ENCODE measurements at places on chromosomes 11 and 22. TPM values are rescaled to one million over a fixed set of nuclear protein-coding genes. Genes with fewer than 3 reads are reported as not detected.

DNA sequence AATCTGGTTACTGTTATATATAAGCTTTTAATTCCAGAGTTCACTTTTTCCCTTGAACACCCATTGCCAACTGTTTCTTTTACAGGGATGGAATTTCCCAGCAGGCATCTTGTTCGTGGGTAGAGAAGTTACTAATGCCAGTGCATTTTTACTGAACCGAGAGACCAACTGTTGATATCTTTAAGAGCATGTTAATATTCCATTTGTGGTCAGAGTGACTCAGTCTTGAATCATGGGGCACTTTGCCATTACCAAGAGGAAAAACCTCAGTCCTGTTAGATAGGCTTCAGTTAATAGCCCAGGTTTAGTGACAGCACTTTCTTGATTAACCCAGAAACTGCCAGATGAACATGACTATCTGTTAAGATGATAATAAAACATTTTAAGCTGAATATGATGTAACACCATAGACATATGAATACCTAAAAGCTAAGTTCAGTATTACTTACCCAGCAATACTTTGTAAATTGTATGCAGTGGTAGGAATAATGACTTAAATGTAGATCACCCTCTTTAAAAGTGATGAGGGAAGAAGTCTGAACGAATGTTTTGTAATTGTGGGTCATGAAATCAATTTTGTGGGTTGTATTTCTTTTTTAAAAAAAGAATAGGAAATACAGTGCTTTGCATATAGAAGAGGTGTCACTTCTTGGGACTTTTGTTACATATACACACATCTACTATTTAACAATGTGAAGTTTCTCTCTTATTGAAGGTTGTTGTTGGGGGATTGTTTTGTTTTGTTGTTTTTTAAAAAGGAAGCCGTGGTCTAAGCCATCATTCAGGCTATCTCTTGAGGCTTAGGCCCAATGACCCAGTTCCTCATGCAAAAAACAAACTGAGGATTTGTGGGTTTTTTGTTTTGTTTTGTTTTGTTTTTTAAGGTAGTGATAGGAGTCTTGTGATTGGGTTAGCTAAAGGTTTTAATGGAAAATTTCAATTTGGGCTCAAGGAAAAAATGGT lies 79.2 kb upstream of the GRIK4 start:
- H3K4me3 ChIP-seq = no peak overlapping the region
- DNase-seq = no peak
- H3K36me3 ChIP-seq = no peaks in the 10 kb centered on the region
- peaks cover 17% of the 10 kb centered on the region for H3K4me1 ChIP-seq
- no peaks in the 10 kb centered on the region for H3K27me3 ChIP-seq
- peak overlapping the region; percentile 68 for H3K27ac ChIP-seq

DNA sequence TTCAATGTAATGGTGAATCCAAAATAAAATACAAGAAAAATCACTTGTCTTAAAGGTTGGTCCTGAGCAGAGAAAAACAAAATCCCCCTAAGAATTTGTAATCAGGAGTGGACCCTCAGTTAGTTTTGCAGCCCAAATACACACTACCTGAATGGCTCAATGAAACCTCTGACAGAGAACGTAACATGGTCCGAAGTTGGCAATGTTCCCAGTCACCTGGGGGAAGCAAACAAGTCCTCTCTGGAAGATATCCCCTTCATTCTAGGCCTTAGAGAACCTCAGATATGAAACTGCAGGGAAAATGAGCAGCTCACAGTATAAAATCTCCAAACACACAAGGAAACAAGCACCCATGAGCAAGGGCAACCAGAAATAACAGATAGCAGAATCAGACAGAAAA lies 58.2 kb downstream of the MORC2 start:
- peaks cover 20% of the 10 kb centered on the region for H3K36me3 ChIP-seq
- no peak for DNase-seq
- no peaks in the 10 kb centered on the region for H3K27me3 ChIP-seq

DNA sequence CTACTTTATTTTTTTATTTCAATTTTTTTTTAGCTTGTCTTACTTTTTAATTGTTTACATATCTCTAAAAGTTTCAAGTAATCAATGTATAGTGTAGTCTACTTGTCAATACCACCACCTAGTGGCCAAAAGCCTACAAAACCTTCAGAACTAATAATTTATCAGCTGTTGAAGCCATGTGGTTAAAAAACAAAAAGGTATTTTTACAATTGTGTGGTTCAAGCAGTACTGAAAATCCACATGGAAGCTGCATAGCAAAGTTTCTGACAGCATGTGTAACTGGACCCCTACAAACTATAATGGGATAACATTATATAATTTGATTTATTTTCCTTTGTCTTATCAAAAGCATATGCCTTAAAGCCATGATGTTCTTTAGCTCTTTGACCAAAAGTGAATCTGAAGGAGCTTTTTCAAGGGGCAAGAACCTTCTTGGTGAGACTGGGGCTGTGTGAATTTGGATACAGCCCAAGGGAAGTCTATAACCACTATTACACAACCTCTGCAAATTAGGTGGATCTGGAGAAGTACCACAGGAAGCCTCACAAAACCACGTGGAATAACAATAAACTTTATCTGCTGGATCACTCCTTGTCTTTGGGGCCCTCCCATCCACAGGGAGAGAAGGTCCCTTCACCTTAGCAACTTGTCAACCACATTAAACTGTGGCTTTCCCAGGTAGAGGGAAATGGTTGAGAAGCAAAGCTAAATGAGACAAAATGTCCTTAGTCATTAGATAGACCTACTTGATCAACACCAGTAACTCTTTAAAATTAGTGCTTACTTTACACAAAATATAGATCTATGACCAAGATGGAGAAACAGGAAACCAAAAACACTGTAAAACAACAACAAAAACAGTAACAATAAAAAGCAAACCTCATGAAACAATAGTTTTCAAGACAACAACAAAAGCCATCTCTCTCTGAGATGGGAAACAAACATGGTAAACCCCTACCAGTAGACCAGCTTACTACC lies 9.9 kb downstream of the NARS2 start:
- no peak for DNase-seq
- no peak overlapping the region for H3K27ac ChIP-seq
- peaks cover 30% of the 10 kb centered on the region for H3K4me1 ChIP-seq
- no peak overlapping the region for H3K4me3 ChIP-seq
- no peaks in the 10 kb centered on the region for H3K27me3 ChIP-seq

Gene HTR3B
- total RNA-seq = not detected

Gene RBM14
- total RNA-seq = 33.2 TPM

DNA sequence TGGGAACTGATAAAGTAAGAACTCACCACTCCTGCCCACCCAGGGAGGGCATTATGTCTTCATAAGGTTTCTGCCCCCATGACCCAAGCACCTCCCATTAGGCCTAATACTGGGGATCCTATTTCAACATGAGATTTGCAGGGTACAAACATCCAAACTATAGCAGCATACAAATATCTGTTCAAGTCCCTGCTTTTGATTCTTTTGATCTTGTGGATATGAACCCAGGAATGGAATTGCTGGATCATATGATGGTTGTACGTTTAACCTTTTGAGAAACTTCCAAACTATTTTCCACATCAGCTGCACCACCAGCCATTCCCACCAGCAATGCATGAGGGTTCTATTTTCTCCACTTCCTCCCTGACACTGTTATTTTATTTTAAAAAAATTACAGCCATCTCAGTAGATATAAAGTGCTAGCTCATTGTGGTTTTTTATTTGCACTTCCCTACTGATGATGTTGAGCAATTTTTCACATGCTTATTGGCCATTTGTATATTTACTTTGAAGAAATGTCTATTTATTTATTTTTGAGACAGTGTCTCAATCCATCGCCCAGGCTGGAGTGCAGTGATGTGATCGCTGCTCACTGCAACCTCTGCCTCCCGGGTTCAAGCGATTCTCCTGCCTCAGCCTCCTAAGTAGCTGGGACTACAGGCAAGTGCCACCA lies 7.1 kb upstream of the ATG16L2 start:
- H3K36me3 ChIP-seq = peaks cover 7% of the 10 kb centered on the region
- H3K4me3 ChIP-seq = no peak overlapping the region
- H3K27ac ChIP-seq = peak overlapping the region; percentile 55

- H3K4me1 ChIP-seq = peaks cover 16% of the 10 kb centered on the region
- no peak overlapping the region for H3K4me3 ChIP-seq
- H3K27ac ChIP-seq = no peak overlapping the region
- H3K27me3 ChIP-seq = no peaks in the 10 kb centered on the region
- DNase-seq = no peak
These were observed 348.0 kb downstream of the BUD13 start for GRCh38 chr11:116424615-116425261.

GRCh38 chr11:70727899-70728620 lies 329.7 kb downstream of the CTTN start:
- H3K4me3 ChIP-seq = no peak overlapping the region
- no peaks in the 10 kb centered on the region for H3K36me3 ChIP-seq
- no peaks in the 10 kb centered on the region for H3K4me1 ChIP-seq
- no peak overlapping the region for H3K27ac ChIP-seq

DNA sequence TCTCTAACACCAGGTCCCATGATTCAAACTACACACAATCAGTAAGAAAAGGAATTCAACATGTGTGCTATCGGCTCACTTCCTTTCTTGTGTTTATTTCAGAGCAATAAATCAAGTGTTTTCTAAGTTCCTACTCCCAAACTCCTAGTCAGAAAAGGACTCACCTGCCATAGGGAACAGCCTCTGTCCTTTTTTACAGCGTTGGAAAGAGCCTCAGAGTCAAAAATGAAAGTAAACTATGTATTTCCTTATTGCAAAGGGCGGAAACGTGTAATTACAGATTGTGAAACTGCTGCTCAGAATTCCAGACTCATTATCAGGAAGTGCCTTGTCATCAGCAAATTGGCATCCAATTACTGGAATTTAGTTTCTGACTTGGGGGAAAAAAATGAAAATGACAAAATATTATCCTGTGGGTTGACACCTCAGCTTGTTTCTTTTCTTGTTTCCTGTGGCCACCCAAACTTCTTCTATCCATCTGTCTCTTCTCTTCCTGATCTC lies at the start of gene CASP4:
TSS of gene CASP4 (minus strand) at position 220 of the 501 bp plus-strand sequence. CDS start at position 171, 49 bp downstream.
- no peaks in the 10 kb centered on the region for H3K27me3 ChIP-seq
- no peak for DNase-seq
- H3K4me3 ChIP-seq = peak within 1 kb of the TSS; percentile 58
- no peaks in the 10 kb centered on the region for H3K4me1 ChIP-seq
- peak within 1 kb of the TSS; percentile 64 for H3K27ac ChIP-seq
